ENCODE measurements at places on chromosomes 6 and 20.

GRCh38 chr20:43462660-43463526 lies 5.2 kb downstream of the SRSF6 start:
- no peak for DNase-seq

DNA sequence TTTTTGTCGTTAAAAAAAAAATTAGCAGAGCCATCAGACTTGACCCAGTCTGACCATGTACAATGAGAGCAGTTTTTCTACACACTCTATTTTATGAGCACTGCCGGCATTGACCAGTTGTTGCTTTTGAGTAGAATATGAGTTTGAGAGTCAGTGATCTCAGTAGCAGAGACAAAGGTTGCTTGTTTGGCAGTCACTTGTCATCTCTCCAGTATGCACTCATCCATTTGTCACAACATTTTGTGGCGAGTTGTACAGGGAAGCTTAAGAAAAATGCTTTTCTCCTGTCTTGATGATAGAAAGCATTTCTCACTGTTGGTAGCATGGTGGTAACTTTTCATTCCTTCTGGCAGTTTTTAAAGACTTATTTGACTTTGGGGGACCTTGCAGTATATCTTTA lies 159.9 kb downstream of the MMS22L start:
- no peak for DNase-seq

DNA sequence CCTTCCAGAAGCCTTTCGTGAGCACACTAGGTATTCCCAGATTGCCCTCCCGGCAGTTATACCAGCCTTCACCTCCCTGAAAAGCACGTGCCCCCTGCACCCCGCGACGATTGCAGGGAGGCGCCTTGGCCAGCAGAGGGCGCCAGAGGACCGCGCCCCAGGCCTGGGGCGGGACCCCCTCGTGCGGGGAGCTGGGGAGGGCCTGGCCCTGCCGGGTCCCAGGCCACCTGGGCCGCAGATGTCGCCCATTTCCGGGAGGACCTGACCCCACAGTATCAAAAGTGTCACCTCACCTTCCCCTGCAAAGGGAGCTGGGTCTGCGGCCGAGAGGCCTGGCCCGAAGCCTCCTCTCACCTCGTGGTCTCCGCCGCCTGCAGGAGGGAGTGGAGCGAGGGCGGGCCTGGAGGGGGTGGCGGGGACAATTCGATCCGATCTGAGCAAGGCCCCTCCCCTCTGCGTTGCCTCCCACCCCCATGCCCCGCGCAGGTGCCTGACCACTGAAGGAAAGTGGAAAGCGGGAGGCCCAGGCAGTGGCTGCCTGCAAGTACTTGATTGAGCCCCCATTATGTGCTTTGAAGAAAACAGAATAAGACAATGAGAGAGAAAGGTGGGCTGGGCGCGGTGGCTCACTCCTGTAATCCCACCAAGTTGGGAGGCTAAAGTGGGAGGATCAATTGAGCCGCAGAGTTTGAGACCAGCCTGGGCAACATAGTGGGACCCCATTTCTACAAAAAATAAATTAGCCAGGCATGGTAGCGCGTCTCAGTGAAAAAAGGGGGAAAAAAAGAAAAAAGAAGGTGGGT lies 3.5 kb upstream of the SNAI1 start:
- DNase-seq, result peak; percentile 63

DNA sequence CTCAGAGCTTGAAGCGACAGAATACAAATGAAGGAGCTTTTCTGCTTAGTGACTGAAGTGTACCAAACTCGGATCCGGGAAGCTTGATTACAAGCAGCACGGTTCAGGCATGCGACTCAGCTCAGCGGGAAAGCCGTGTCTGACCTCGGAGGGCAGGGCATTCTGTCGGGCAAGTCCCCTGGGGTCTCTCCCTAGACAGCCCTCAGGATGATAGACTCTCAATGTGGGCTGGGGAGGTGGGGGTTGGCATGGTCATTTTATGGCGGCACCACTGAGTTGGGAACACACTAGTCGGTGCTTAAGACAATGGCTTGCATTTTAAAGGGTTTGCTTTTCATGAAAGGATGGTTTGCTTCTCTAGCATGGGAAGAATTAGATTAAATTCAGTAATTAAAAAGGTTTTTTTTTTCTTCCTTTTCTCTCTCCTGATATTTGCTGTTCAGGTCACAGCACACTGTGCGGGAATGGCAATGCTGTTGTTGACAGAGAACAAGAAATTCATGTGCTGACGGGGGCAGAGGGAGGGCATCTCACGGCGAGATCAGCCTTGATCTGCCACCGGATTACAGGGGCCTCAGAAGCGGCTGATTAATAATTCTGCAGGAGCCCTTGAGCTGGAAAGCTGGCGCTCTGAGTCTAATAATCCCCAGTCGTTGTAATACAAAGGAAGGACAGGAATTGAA lies 80.7 kb upstream of the TRAF3IP2 start:
- no peak for DNase-seq

GRCh38 chr6:52511572-52512151 lies 65.2 kb downstream of the TRAM2 start:
- DNase-seq, result no peak

GRCh38 chr20:44203161-44203560 lies 7.4 kb downstream of the OSER1 start:
- DNase-seq, result no peak

DNA sequence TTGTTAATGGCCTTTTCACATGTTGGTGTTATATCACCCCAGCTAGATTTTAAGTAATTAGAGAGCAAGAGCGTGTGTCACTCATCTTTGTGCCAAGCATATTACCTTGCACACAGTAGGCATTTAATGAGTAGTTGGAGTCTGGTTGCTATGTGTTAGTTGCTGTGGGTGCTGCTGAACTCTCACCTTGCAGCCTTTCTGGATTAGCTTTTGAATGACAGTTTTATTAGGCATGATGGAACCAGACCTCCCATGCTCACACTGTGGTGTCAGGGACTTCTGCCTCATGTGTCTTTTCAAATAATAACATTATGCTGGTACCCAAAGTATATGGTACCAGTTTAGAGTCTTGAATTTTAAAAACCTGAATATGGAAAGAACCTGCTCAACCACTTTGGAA lies 55.9 kb downstream of the TRAF3IP2 start:
- no peak for DNase-seq

- no peak for DNase-seq
Measured at GRCh38 chr6:5004373-5005037, 668 bp upstream of the RPP40 start.

GRCh38 chr6:43645613-43645964 lies 753 bp downstream of the RSPH9 start:
- DNase-seq, result no peak

DNA sequence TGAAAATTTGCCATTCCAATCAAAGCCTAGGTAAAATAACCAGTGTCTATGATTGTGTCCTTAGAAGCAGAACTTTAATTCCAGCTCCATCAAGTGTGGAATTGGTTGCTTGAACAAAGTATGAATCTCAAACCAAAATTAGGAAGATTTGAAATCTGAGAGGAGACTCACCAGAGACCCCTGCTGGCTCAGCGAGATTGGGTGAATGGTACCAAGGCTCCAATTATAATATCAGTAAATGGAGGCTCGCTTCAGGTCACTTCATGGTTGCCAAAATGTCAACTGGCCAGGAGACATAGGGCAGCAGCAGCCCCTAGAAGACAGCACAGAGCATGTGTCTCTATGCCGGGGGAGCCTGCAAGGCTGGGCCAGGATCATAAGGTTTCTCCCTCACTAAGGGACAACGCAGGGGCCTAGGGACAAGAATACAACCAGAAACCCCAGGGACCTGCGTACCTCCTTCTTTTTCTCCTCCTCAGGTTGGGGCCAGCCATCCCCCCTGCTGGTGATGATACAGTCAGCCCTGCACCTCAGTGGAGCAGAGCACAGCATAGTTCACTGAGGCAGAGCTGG lies 14.0 kb downstream of the RBL1 start:
- DNase-seq, result peak; percentile 53

GRCh38 chr6:166507809-166508564 lies 78.5 kb downstream of the RAMACL start:
- no peak for DNase-seq

DNA sequence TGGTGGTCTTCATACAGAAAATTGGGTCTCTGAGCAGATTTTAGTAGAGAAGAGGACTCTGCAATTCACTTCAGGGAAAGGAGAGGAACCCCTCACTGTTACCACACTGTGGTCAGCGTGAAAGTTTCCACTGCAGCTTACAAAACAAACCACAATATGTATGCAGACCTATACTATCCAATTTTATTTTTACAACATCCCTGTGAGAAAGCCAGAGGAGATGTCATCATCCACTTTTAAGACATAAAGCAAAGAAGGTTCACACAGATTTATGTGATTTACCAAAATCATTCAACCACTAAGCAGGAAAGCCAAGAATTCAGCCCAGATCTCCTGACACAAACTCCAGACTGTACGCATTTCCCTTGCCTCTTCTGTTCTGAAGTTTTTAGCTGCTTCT lies 442.4 kb downstream of the FRK start:
- DNase-seq, result no peak

DNA sequence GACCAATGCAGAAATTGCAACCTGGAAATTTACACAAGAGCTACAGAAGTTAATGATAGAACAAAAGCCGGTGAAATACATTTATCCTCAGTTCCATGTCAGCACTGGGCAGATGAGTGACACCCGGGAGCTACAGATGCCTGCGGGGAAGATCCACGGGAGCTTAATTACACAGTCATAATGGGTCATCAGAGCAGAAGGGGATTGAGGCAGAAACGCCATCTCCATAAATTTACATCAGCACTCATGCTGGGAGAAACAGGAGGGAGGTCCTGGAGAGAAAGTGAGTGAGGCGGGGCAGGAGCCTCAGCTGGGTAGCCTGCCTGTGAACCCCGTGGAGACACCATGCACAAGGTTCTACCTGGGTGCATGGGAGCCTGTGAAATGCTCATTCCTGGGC lies 37.6 kb upstream of the CST7 start:
- DNase-seq, result no peak

GRCh38 chr6:41715795-41716515 lies 19.5 kb downstream of the TFEB start:
- DNase-seq, result no peak

DNA sequence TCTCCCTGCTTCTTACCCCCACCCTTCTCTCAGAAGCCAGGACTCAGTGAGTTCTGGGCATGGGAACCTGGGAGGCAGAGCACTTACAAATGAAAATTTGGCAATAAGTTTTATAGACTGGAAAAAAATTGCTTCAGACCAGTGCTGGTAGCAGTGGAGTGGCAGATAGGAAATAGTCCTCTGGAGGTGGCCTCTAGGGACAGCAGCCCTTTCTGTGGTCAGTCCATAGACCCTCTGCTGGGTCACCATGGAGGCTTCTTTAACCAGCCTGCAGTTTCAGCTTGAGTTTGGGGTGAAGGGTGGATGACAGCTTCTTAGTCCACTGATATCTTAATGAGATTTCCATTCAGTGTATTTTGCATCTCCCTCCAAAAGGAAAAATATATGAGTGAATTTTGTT lies 179.1 kb downstream of the ARID1B start:
- no peak for DNase-seq

GRCh38 chr20:63756648-63756991 lies 17.0 kb downstream of the SLC2A4RG start:
- DNase-seq, result no peak
